Fibroblast of pulmonary artery (primary cell): ENCODE measurements at places on chromosomes 2 and 18.

GRCh38 chr2:55901941-55902340 is 21.6 kb downstream of the EFEMP1 start:
- DNase-seq: no peak

DNA sequence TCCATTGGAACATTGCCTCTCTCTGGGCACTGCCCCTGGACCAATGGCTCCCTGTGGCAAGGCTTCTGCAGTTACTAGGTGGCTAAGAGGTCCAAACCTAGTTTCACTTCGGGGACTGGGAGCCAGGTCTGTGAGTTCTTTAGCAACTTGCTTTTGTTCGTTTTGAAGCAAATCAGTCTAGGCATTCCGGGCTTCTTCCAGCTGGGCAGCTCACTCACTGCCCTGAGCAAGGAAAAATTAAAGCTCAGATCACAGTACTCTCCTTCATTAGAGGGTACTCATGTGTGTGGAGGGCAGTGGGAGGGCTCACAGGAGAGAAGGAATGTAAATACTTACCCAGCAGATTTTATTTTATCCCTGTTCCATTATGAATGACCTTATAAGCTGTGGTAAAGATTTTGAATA is 80.3 kb downstream of the SPP2 start:
- no peak for DNase-seq

- no peak for DNase-seq
These were observed 99.4 kb downstream of the MYOM1 start for GRCh38 chr18:3120356-3120755.

DNA sequence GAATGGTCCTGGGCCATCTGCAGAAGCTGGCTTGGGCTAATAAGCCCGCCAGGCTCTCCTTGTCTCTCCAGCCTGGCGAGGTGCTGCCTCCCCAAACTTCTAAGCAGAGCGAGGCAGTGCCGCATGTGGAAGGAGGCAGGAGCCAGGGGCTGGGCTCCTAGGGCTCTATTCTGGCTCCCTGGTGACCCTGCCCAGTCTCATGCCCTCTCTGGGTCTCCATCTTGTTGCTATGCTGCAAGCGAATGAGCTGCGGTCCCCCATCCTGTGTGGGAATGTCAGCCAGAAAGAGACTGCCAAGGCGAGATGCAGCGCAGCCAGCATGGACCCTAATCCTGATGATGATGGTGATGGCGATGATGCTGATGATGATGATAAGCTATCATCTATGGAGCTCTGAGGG is 48.7 kb downstream of the TNS1 start:
- no peak for DNase-seq

- no peak for DNase-seq
These were observed 329.9 kb downstream of the HRH4 start for GRCh38 chr18:24790347-24790746.

DNA sequence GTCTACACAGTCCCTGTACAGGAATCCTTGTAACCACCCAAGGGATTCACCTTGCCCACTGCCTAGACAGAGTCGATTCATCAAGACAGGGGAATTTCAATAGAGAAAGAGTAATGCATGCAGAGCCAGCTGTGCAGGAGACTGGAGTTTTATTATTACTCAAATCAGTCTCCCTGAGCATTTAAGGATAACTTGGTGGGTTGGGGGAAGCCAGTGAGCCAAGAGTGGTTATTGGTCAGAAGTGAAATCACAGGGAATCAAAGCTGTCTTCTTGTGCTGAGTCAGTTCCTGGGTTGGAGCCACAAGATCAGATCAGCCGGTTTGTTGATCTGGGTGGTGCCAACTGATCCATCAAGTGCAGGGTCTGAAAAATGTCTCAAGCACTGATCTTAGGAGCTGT is 17.8 kb upstream of the FAM98A start:
- no peak for DNase-seq

DNA sequence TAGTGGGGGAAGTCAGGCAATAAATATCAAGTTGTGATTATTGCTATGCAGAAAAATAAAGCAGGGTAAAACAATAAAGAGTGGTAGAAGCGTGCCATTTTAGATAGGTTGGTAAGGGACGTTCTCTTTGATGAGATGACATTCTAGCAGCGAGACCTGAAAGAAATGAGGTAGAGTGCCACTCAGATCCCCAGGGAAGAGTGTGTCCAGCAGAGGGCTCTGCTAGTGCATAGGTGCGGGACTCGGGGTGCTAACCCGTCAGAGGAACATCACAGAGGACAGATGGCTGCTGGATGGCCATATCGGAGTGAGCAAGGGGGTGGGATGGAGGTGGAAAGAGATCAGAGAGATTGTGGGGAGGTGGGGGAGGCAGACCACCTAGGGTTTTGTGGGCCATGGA is 16.3 kb upstream of the GTF2A1L start:
- peak; percentile 12 for DNase-seq

DNA sequence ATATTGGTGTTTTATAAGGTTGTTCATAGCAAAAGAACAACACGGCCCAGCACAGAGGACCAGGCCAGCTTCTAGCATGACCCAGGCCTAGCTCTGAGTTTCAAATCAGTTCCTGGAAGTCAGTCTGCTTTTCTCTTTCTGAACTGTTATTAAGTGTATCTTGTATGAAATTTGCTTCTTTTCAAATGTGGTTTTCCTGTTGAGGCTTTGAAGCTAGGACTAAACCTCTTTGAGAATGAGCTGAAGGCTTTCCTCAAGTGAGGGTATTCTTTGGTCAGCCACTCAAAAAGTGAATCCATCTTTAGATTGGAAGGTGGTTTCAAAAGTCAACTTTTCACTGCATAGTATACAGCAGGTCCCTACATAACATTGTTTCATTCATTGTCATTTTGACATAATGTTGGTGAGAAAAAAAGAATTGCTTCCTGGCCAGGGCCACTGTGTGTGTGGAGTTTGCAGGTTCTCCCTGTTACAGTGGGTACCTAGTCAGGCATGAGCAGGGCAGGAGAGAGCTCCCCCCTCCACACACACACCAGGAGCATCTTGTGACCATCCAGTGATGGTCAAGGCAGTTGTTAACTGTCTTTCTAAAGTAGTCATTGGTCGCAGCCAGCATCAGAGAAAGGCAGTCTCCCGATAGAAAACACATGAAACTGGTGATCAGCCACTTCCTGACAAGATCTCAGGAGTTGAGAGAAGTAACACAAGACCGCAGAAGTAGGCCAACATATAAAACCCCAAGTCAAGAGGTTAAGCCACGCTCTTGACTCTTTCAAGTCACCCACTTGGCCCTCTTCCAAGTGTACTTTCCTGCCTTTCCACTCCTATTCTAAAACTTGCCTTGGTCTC is 6.7 kb upstream of the ACAA2 start:
- no peak for DNase-seq

DNA sequence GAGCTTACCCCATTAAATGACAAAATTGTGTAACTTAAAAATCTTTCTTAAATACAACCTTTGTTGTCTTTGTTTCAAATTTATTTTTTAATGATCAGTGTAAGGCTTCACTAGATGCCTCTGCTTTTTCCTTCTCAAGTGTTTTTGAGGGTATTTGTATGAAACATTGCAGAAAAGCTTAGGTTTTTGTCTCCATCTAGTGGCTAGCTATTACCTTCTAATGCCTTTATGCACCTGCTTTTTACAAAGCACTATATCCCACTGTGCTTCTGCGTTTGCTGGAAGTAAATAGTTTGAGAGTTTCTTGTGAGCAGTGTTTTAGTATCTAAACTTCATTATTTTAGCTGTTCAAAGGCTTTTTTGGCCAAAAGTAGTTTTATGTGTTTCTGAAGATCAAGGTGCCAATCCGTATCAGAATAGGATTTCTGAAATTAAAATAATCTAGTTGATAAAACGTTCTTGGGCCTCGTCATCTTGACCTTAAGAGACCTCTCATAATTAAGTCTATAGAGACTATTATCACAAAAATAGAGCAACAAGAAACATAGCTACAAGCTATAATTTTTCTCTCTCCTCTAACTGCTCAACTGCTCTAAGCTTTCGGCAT is 47.0 kb downstream of the IWS1 start:
- peak; percentile 82 for DNase-seq

DNA sequence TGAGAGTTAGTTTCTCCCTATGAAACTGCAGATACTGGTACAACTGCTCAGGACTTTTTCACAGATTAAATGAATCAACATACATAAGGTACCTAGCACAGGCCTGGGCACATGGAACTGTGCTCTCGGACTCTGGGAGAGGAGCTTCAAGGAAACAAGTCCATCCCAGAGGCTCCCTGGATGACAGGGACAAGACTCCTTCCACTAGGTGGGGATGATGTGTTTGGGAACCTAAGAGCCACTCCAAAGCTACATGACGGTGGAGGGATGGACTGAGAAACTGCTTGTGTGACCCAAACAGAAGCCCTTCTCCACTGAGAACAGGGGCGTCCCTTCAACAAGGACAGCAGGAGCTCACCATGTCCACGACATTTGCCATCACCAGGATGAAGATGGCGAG is 37.1 kb downstream of the CENPO start:
- peak; percentile 60 for DNase-seq

DNA sequence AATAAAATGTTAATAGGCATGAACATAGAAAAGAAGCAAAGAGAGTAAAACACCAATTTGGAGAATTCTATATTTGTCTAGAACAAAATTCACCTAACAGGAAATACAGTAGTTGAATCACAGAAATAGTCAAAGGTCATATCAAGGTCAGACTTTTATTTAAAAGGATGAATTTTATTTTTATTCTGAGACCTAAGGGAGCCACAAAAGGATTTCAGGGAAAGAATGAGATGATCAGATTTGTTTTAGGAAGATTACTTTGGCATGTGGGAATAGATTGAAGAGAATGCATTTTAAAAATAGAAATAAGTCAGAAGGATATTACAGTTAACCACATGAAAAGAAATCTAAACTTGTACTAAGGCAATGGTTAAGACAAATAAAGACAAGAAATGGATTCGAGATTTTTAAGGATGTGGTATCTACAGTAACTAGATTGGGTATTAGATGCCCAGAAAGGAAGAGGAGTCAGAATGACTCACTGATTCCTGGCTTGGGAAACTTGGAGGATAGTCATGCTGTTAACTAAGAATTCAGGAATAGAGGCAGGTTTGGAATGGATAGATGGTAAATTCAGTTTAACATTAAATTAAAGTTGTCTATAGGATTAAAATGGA is 56.0 kb downstream of the METTL4 start:
- DNase-seq: peak; percentile 84

GRCh38 chr2:105732955-105733607 is 11.6 kb upstream of the NCK2 start:
- DNase-seq: no peak

- no peak for DNase-seq
These were observed 67.7 kb upstream of the ARHGAP28 start for GRCh38 chr18:6661692-6662415.

GRCh38 chr18:79812052-79812451 is 14.3 kb downstream of the KCNG2 start:
- DNase-seq: no peak

- no peak for DNase-seq
These were observed 241.4 kb upstream of the ACVR2A start for GRCh38 chr2:147603447-147603846.

DNA sequence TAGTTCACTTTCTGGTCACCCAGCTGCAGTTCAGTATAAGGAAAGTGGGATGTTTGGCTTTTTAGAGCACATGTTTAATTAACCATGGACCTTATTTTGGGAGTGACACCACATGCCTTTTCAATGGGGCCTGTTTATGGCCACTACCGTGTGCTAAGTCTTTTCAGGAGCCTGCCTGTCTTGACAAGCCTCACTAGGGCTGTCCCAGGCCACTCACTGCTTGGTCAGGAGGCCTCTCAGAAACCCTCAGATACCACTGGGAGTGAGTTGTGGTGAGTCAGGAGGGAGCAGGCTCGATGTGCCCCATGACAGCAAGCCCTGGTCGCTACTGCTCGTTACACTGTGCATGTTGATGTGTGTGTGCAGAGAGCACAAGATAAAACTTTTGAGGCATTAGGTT is 123.0 kb downstream of the MAP4K4 start:
- DNase-seq: peak; percentile 64

DNA sequence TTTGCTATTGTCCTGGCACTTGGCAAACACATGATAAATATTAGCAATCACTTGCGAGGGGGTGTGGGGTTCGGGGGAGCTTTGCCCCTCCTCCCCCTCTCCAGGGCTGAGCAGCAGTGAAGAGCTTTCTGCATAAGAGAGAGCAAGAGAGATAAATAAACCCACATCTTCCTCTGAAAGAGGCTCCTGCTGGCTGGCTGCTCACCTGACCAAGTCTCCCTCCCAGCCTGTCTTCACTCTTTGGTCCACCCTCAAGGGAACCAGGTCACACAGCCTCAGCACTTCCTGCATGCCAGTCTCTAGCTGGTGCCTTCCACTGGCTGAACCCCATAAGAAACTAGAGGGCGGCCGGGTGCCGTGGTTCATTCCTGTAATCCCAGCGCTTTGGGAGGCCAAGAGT is 18.5 kb upstream of the YWHAQ start:
- no peak for DNase-seq

GRCh38 chr2:197251576-197251975 is 59.0 kb downstream of the ANKRD44 start:
- peak; percentile 57 for DNase-seq

- no peak for DNase-seq
These were observed 87.6 kb downstream of the FAM228A start for GRCh38 chr2:24262421-24262970.

DNA sequence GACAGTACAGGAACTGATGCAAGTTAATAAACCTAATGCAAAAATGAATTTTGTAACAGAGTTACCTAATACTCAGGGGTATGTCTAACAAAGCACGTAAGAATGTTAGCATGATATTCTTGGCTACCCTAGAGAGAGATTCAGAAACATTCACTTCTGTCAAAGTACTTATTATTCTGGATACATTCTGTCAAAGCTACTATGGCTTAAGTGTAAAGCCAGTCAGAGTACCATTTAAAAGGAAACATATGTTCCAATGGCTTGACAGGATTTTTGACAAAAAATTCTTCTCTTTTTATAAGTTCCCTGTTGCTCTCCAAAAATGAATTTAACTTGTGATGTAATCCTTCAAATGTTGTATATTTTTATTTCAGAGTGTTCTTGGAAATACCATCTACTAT is 85.5 kb downstream of the PIGN start:
- DNase-seq: peak; percentile 68

DNA sequence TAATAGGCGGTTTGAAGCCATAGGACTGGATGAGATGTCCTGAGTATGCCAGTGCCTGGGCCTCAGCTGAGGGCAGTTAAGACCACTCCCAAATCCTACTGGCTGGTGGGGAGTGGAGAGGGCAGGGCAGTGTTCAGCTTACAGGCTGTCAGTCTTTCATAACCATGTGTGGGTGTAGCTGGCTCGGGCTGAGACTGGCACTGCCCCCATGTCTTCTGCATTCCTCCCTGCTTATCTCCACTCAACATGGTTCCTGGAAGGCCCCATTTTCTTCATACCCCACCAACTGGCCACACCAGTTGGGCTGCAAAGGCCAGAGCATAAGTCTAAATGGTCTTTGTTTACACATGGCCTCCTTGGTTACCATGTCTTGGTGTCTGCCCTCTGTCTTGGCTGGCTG is 17.2 kb upstream of the IL37 start:
- peak; percentile 7 for DNase-seq

DNA sequence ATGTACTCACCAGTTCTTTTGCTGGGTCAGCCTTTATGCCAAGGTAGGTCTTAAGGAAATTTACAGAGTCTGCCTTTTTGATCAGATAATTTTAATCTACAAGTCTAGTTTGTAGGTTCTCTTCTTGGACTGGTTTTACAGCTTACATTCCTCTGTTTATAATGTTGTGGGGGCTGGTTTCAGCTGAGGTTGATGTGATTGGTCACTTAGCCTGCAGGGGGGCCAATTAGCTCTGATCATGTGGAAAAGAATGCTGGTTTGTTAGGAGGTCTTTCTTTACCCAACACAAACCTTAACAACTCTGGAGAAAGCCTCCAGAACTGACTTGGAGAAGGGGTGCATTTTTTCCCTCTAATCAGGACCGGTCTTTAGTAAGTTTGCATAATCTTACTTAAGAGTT is at the start of gene KCNJ13:
Gene KCNJ13, minus strand, starts transcription at position 131 of the 400 bp plus-strand sequence. CDS start 5,203 bp downstream, outside the sequence.
- no peak for DNase-seq
